ENCODE measurements at places on chromosomes 2 and 18.

DNA sequence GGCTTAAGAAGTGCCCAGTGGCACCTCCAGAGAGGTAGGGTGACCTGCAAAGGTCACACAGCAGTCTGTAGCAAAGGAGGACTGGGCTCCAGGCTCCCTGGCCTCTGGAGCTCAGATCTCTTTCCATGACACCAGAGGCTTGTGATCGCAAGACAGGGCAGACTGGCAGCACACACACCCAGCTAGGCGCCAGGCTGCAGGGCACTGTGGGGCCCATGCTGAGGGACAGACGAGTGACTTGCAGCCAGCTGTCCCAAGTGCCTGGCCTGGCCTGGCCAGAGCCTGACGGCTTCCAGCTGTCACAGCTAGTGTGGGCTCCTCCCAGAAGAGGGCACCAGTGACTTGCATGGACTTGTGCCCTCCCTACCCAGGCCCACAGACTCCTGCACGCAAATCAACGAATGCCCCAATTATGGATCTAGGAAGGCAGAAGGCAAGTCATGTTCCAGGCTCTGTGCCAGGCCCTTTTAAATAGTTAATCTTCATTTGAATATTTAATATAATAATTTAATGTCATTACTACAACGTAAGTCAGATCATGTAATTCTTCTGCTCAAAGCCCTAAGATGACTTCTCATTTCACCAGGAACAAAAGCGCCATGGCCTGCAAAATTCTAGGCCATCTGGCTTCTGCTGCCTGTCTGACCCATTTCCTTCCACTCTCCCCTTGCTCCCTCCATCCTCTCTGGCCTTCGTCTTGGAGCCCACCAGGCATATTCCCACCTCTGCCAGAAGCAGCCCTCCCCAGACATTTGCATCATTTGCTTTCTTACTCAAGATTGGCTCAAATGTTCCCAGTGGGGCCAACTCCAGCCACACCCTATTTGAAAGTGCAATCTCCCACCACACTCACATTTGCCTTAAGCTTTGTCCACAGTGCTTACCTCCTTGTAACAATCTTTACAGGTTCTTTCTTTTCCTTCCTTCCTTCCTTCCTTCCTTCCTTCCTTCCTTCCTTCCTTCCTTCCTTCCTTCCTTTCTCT is 3.7 kb upstream of the SPEG start:
- DNase-seq = no peak

DNA sequence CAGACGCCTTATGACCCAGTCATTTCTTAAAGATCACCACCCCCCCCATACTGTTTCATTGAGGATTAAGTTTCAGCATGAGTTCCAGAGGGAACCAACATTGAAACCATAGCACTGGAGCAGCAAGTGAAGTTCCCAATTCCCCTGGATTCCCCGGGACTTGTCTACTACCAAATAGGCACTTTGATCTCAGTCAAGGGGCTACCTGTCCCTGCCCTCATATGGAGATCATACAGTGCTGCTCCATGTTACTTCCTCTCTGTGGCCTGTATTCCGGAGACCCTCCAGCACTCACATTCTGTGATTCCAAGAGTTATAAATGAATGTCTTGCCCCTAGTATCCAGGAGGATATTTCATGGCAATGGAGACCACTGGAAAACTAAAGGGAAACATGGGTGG is 42.5 kb downstream of the RNF144A start:
- DNase-seq = no peak

GRCh38 chr2:234905547-234906265 is 46.1 kb upstream of the SH3BP4 start:
- DNase-seq = no peak

- DNase-seq = no peak
Observed at GRCh38 chr18:61738488-61738887, 154.3 kb downstream of the RNF152 start.

- DNase-seq = no peak
Observed at GRCh38 chr2:42359304-42359964, 1.6 kb downstream of the COX7A2L start.

All from NCI-H774 (cell line).